IMR-90 (cell line): ENCODE measurements at places on chromosomes 11 and 22. TPM values are rescaled to one million over a fixed set of nuclear protein-coding genes. Genes with fewer than 3 reads are reported as not detected.
A peak's percentile ranks its signal among the peaks of the same experiment; 100 is the strongest.

The SYT13 gene
- not detected in 2 replicates for total RNA-seq

The OR51I1 gene
- not detected in 2 replicates for total RNA-seq

The B4GALNT4 gene
- total RNA-seq, result 5.2 and 6.1 TPM in 2 replicates

The BAIAP2L2 gene
- total RNA-seq, result 0.18 and 0.28 TPM in 2 replicates

The OR52B6 gene
- total RNA-seq, result not detected in 2 replicates

- no peak for DNase-seq
Measured at GRCh38 chr11:46338988-46339666, 8.1 kb upstream of the DGKZ start.

DNA sequence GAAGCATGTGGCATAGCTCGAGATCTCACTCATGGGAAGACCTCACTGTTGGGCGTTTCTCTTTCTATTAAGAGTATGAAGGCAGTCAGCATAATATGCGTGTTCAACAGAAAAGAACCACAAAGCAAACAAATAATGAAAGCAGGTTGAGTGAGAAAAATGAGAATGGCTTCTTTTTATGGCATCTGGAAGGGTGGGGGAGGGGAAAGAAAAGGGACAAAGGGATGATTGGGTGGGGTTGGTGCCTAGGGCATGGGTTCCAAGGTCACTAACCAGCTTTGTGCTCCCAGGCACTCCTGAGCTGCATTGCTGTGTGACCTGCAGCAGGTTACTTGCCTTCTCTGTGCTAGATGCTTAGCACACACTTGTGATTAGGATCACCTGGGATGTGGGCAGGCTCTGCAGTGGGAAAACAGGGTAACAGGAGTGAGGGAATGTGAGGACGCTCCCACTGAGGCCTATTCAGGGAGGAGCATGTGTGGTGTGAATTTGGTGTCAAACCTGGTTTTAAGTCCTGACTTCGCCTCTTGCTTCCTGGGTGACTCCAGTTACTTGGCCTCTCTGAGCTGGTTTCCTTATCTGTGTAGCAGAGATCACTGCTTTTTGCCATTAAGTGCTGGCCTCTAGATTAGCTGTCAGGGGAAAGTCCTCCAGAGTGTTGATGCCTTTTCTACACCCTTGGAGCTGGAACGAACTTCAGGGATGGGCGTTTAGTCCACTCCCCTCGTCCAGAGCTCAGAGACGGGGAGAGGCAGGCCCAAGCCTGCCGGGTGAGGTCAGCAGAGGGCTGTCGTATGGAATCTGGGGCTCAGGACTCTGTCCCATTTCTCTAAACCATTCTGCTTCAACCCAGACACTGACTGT is 74.8 kb downstream of the KIAA1671 start:
- no peak for DNase-seq

DNA sequence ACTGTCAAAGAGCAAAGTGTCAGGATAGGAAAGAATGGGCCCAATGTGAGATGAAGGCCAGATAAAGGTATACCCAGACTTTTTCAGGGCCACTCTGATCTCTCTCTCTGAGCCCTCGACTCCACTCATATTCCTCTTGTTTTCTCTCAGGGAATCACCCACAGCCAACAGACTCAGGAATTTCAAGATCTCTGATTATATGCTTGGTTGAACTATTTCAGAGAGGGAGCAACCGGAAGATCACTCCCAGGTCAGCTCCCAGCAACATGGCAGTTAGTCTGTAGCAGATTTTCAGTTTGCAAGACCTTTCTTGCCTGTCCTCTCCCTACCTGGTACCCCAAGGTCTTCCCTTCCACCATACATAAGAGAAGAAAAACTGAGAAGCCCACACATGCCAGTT is 102.5 kb downstream of the C11orf58 start:
- no peak for DNase-seq

GRCh38 chr11:120801801-120802689 is 221.9 kb upstream of the TBCEL start:
- DNase-seq, result peak; percentile 50

DNA sequence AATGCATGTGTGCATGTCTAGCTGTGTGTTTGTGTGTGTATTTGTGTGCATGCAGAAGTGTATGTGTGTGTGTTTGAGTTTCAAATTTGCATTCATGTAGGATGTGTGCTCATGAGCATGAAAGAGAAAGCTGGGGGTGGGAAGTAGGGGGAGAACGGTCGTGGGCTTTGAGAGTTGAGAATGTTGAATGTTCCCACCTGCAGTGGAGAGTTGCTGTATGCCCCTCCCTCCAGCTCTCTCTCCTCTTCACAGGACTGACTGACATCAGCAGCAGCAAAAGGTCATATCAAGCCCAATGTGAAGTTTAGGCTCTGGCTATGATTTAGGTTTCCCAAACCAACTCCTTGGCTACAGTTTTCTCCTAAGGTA is 63.8 kb upstream of the RRAS2 start:
- no peak for DNase-seq

DNA sequence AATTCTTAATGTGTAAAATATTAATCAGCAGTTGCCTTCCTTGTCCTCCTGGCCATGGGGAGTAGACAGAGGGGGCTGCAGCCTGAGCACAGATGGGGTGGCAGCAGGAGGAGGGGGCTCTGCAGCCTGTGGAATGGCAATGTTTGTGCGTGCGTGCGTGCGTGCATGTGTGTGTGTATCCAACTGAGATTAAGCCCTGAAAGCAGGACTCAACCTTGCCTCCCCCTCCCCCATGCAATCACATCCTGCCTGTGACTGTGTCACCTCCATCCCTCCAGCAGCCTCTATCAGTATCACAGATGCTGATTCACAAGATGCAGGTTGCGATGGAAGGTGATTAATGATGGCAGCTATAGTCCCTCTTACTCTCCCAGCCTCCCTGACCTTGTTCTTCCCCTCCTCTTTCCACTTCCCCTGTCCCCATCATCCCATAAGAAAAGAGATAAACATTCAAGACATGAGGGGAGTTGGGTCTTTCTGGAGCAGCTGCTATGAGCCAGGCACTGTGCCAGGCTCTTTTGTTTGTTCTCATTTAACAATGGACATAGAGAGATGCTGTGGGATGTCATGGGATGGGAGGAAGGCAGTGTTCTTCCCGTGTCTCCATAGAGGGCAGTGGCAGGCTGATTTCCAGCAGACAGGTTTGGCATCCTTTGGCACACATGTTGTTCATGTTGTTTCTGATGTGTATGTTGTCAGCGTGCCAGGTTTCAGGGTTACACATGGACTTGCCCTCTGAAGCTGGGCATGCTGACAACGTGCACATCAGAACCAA is 43.8 kb upstream of the NECTIN1 start:
- no peak for DNase-seq

DNA sequence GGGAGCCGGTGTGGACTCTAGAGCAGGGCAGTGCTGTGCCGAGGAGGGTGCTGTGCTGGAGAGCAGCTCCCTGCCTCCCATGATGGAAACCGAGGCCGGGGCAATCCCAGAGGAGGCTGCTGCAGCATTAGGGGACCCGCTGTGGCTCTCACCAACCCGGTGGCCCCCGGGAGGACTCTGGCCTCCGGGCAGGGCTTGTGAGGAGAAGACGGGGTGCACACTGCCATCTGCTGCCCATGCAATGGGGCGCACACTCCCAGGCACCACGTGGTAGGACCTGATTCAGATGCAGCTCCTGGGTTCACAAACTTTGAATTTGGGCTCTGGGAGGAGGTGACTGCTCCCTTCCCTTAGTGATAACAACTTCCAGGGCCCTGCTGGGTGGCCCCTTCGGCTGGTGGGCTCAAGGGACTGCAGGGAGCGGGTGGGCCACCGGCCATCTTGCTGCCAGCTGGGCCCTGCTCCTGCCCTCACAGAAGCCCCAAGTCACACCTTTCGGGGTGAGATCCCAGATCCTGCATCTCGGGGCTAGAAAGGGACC is 93.8 kb upstream of the FGF3 start:
- DNase-seq, result peak; percentile 20

- DNase-seq, result peak; percentile 53
Measured at GRCh38 chr11:846496-847098, 3.9 kb downstream of the TSPAN4 start.

- peak; percentile 12 for DNase-seq
Measured at GRCh38 chr11:68998390-68998911, 14.6 kb downstream of the MRGPRF start.

DNA sequence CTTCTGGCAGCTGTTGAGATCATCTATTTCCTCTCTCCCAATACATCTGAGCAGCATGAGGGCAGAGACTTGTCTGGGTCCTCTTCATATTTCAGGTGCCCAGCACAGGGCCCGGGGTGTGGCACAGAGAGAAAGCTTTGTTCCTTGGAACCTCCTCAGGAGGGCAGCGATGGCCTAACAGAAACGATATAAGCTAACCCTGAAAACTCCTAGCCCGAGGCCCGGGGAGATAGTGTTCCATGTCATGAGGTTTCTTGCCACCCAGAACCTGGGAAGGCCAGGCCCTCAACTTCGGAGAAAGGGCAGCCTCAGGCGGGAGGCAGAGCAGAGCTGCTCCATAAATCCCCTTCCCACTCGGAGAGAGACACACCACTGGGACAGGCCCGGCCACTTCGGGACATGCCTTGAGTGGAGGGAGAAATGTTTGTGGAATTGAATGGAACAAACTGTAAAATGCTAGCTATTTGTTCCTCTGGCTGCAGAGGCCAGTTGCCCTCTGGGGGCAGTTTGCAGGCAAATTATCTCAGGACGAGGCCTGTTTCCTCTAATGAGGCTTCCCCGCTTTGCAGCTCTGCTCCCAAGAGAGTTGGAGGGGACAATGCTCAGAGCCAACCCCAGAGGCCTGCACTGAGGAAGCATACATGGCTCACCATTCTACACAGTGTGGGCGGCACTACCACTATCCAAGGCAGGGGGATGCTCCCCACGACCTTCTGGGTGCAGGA is 11.6 kb downstream of the ARRB1 start:
- no peak for DNase-seq

DNA sequence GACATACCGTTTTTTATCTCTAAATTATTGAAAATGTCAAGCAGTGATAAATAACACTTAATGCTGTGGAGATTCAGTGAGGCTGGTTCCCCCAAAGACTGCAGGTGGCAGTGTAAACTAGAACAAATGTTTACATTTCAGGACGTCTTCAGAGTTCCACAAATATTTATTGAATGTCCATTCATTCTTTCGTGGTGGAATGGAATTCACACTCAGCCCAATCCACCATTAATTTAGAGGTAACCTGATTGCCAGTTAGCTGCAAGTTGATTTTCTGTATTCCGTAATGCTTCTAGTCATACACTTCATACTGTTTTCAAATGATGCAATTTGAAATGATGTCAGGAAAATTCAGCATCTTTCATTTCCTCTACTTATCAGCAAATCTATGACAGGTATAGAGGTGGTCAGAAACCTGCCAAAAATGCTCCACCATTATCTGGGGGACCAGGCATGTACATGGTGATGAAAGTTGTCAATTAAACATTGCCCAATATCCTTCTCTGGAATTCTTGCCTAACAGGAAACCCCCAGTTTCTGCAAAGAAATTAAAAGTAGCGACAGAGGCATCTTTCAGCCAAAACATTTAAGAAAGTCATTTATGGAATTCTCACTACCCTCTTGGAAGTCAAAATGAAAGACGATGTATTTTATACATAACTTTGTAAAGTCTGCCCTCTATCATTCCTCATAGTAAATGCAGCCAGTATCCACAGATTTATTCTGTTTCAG is 94.3 kb upstream of the BMAL1 start:
- DNase-seq, result peak; percentile 54

DNA sequence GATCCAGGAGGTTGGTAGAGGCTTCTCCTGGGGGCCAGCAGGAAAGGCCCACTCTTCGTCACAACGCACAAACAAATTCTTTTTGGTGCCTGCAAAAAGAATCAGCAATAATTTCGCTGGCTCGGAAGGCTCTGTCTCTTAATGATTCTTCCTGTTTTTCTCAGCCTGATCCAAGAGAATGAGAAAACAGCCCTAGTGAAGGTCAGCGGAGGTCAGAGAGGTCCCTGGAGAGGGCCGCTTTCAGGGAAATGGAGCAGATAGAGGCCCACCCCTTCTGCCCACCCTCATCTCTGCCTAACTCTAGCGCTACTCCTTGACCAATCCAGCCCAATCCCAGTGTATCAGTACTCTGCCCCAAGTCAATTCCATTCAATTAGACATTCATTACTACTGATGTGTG is 19.2 kb downstream of the LRRC55 start:
- DNase-seq, result no peak

DNA sequence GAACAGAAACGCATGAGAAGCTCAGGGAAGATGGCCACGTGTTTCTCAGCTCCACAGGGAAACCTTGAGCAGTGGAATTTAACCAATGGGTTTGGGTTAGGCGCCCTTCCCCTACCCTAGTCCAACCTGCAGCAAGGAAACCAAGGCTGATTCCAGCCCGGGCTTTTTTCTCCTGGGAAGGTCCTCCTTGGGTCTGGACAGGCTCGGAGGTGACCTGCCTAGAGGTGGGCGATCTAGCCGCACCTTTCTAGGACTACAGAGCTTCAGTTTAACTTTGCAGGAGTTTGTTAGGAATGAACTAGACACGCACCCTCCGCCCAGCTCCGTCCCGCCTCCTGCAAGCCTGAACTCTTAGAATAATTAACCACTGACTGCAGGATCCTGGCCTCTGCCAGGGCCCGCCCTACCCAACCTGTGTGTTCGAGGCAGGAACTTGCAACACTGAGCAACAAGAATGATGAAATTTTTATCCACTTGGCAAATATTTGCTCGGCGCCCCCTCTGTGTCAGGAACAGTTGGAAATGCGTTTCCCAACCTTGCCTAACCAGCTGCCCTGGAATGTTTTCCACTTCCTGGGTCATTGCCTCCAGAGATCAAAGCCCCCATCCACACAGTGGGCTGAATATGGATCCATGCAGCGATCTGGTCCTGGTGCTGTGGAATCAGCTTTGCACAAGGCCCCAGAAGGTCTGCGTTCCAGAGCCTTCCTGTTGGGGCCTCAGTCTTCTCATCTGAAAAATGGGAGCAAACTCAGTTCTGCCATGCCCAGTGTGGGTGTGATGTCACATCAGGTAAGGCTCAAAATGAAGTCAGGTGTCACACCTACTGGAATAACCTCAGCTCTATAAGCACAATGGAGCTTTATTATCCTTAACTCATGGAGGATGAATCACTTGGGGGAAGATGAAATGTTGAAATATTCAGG is 13.3 kb downstream of the MPST start:
- peak; percentile 37 for DNase-seq

- no peak for DNase-seq
Measured at GRCh38 chr11:15801126-15801525, 555.2 kb downstream of the SOX6 start.
